ENCODE measurements at places on chromosomes 12 and 14.

GRCh38 chr14:100885196-100885595 is 18.3 kb downstream of the RTL1 start:
- DNase-seq: no peak

- DNase-seq: peak; percentile 70
These were observed 23.1 kb downstream of the ABCB9 start for GRCh38 chr12:122943196-122943595.

- DNase-seq: no peak
These were observed 60.6 kb downstream of the FBXL14 start for GRCh38 chr12:1533602-1534304.

- no peak for DNase-seq
These were observed 1.9 kb downstream of the HEATR5A start for GRCh38 chr14:31418440-31418839.

Data from endothelial cell of umbilical vein (primary cell).